ENCODE measurements at places on chromosomes 16 and 17.

GRCh38 chr17:44113868-44114840 lies 9.3 kb downstream of the HDAC5 start:
- DNase-seq = no peak

- DNase-seq = no peak
Measured at GRCh38 chr16:58577141-58577540, 52.5 kb downstream of the CNOT1 start.

DNA sequence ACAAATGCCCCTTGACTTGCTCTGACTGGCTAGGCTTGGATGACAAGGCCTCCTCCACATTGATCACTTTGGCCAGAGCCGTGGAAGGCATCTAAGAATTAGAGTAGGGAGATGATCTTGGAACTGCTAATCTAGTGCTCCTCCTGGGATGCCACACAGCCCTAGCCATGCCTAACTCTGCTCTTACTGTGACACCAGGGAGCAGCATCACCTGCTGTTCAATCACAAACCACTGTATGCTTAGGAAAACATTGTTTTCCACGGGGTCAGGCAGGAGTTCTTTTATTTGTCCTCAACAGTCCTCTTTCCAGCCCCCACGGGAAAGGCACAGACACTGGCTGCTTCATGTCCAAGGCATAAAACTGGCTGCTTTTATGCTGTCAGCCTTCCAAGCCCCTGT lies 46.3 kb downstream of the C16orf78 start:
- DNase-seq = no peak

DNA sequence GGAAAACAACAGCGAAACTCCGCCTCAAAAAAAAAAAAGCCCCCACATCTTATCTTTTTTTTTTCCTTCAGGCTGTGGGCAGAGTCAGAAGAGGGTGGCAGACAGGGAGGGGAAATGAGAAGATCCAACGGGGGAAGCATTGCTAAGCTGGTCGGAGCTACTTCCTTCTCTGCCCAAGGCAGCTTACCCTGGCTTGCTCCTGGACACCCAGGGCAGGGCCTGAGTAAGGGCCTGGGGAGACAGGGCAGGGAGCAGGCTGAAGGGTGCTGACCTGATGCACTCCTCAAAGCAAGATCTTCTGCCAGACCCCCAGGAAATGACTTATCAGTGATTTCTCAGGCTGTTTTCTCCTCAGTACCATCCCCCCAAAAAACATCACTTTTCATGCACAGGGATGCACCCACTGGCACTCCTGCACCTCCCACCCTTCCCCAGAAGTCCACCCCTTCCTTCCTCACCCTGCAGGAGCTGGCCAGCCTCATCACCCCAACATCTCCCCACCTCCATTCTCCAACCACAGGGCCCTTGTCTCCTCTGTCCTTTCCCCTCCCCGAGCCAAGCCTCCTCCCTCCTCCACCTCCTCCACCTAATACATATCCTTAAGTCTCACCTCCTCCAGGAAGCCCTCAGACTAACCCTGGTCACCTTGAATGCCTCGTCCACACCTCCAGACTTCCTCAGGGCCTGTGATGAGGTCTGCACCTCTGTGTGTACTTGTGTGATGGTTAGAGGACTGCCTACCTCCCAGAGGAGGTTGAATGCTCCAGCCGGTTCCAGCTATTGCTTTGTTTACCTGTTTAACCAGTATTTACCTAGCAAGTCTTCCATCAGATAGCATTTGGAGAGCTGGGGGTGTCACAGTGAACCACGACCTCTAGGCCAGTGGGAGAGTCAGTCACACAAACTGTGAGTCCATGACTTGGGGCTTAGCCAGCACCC lies 1.2 kb upstream of the HBA1 start:
- DNase-seq = no peak

DNA sequence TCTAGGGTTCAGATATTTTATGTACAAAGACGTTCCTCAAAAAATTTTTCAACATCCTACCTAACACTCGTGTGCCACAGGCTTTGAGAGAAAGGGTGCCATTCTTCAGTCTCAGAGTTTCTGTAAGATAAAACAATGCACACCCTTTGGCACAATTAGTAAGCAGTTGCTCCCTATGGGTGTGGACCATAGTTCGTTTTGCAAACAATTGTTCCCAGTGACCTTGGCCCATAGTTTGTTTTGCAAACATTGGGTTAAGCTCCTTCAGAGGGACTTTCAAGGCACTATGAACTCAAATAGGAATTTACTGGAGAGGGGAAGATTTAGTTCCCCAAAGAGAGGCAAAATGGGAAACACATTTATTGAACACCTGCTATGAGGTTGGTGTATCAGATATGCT lies 220.3 kb upstream of the CA10 start:
- DNase-seq = no peak

DNA sequence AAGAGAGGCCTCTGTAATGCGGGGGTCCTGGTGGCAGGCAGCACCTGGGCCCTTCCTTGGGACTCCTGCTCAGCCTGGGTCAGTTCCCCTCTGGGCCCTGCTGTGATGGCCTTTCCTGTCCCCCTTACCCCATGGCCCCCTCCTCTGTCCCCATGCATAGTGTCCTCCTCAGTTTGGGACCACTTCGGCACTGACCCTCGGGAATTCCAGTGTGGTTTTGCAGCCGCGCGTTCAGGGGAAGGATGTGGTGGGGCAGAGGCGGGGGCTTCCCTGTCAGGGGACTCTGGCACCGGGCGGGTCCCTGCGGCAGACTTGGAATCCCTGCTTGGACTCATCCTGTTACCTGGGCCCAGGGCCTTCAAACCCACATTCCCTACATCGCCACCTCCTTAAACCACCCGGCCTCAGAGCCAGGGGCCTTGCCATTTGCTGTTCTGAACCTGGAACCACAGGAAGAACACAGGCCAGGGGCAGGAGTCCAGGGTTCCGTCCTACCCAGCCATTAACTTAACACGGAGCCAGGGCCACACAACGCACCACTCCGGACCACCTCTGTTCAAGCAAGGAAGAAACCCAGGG lies 31.4 kb upstream of the EIF1 start:
- DNase-seq = no peak

- no peak for DNase-seq
Measured at GRCh38 chr16:89583197-89583894, 7.8 kb downstream of the CPNE7 start.

GRCh38 chr17:72665852-72666851 lies 426.3 kb downstream of the SLC39A11 start:
- DNase-seq = no peak

DNA sequence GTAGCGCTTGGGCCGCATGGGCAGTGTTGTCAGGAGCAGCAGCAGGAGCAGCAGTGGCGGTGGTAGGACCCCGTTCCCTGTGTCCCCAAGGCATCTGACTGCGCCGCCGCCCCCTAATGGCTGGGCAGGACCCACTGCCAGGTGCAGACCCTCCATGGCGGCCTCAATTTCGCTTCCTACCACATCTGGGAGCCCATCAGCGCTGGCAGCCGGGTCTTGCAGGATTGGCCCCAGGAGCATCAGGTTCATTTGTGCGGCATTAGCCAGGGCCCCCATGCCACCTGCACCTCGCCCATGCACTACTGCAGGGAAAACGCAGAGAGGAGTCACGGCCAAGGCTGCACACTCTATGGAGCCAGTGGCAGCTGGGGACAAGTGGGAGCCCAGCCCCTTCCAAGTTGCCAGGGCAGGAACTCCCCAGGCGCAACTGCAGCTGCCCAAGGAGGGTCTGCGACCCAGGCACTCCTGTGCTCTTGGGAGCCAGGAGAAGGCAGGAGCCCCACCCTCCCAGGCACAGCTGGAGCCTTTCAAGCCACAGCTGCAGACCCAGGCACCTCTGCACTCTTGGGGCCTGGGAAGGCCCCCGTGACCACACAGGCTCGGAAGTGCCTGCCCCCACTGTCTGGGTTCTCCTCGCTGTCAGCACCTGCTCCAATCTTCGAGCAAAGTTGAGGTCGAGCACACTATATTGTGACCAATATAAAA lies 594.2 kb downstream of the KCNJ18 start:
- DNase-seq = no peak

DNA sequence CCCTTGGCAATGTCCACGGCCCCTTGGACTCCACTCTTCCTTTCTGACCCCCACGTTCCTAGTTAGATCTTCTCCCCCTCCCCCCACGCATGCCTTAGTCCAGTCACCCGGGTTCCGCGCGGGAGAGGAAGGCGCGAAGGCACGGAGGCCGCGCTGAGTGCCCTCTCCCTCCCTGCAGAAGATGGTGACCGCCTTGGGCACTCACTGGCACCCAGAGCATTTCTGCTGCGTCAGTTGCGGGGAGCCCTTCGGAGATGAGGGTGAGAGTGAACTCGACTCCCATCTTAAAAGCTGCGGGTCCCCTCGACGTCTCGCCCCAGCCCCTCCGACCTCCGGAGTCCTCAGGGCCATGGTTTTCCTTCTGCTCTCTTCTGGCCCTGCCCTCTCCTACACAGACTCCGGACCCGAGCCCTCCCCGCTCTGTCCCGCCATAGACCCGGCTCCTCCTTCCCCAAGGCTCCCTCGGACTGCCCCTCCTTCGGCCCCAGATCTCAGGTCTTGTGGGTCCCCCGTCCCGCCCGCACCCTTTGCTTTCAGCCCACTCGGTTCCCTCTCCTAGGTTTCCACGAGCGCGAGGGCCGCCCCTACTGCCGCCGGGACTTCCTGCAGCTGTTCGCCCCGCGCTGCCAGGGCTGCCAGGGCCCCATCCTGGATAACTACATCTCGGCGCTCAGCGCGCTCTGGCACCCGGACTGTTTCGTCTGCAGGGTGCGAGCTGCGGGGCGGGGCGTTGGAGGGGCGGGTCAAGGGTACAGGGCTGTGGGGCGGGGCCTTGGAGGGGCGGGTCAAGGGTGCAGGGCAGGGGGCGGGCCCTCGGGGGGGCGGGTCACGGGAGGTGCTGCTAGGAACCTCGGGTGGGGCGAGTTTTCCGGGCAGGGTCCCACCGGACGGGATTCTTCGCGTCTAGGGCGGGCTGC lies 4.6 kb downstream of the TGFB1I1 start:
- no peak for DNase-seq

DNA sequence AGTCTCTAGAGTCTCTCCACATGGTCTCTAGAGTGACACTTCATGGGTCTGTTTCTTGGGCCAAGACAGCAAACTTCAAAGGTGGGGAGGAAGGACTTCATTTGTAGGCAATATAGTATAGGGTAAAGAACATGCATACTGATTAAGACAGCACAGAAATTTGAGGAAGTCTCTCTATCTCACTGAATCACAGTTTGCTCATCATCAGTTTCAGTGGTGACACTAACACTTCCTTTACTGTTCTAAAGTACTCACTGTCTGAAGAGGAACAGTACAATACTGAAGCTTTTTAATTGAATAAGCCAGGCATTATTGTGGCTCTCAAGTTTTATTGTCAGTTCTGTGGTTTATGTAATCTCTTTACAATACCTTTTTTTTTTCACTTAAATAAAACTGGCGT lies 656.4 kb upstream of the CDH8 start:
- no peak for DNase-seq

- no peak for DNase-seq
Measured at GRCh38 chr16:69435977-69436820, 11.8 kb downstream of the CYB5B start.

DNA sequence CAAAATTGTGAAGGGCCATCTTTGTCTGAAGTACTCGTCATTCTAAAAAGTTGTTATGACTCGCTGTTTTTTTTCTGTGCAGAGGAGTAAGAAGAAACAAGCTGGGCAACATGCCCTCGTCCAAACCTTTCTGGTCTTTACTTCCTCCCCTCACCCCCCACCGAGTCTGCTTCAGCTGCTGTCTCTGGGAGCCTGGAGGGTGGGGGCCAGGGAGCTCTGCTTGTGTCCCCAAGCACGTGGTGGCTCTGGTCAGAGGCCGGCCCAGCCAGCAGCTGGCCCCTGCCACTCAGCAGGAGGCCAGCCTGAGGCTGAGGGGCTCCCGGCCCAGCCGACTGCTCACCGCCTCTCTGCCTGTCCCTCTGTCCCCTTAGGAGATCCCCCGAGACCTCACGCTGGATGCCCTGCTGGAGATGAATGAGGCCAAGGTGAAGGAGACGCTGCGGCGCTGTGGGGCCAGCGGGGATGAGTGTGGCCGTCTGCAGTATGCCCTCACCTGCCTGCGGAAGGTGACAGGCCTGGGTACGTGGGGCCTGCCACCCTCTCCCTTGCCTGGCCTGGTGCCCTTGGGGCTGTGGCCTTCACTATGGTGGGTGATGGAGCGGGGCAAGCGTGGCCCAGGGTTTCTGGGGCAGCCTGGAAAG lies 53.7 kb upstream of the LGALS9 start:
- no peak for DNase-seq

GRCh38 chr17:27612160-27612770 lies 18.7 kb upstream of the LGALS9 start:
- no peak for DNase-seq

DNA sequence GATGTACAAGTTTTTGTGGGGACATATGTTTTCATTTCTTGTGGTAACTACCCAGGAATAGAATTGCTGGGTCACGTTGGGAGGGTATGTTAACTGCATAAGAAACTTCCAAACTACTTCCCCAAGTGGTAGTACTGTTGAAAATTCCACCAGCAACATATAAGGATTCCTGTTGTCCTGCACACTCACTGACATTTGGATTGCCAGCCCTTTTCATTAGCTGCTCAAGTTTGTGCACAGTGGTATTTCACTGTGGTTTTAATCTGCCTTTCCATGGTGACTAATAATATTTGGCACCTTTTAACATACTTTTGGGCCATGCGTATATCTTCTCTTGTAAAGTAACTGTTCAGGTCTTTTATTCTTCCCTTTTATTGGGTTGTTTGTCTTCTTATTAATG lies 103.3 kb downstream of the GNAO1 start:
- DNase-seq = no peak

GRCh38 chr16:14585287-14585686 lies 44.8 kb downstream of the PARN start:
- DNase-seq = no peak

GRCh38 chr16:58425756-58426494 lies 33.7 kb downstream of the GINS3 start:
- DNase-seq = no peak

- DNase-seq = no peak
Measured at GRCh38 chr16:54112451-54113206, 174.0 kb downstream of the IRX3 start.

DNA sequence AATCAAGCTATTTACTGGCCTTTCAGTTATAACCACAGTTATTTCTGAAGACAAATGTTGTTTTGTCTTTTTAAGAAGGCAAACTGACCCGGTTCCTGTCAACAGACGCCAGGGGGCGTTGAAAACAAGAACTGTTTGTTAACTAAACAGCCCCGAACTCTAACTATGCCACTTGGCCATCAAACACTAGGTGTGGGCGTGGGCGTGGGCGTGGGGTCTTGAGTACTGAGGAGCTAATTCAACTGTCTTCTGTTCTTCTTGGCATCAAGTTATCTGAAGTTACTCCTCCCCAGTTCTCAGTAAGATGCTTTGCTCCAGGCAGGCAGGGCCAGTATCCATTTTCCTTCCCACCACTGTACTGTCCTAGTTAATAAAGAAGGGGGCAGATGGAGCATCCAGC lies 63.3 kb upstream of the MTMR4 start:
- peak; percentile 23 for DNase-seq

- peak; percentile 59 for DNase-seq
Measured at GRCh38 chr17:7241783-7242716, at the start of gene GABARAP. Gene GABARAP (minus strand): TSS chr17:7242449. CDS start chr17:7242330, 119 bp downstream.

All from NT2/D1 (cell line).